ENCODE measurements at places on chromosomes 3 and 15. TPM values are rescaled to one million over a fixed set of nuclear protein-coding genes. Genes with fewer than 3 reads are reported as not detected.
A peak's percentile ranks its signal among the peaks of the same experiment; 100 is the strongest.

KLF15 gene
- 2.0 TPM for total RNA-seq

- no peak for DNase-seq
Observed at GRCh38 chr3:174268586-174268985, 590.5 kb upstream of the NAALADL2 start.

GRCh38 chr3:99929745-99930139 is 112.1 kb downstream of the CMSS1 start:
- DNase-seq, result peak; percentile 45

DNA sequence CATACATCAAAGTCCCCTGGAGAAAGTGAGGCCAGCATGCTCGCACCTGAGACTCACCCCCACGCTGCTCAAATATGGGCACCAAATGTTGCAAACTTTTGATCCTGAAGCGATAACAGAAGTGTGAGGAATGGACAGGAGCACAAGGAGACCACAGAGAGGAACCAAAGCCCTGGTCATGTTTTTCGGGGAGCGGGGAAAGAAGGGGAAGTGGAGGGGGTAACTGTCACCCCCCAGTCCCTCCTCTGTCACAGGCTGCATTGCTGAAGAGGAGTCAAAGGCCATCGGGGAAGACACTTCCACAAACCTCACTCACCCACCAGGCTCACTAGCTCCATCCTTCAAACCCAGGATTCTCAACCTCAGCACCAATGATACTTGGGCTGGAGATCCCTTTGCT is 182.4 kb downstream of the UACA start:
- DNase-seq, result no peak

DNA sequence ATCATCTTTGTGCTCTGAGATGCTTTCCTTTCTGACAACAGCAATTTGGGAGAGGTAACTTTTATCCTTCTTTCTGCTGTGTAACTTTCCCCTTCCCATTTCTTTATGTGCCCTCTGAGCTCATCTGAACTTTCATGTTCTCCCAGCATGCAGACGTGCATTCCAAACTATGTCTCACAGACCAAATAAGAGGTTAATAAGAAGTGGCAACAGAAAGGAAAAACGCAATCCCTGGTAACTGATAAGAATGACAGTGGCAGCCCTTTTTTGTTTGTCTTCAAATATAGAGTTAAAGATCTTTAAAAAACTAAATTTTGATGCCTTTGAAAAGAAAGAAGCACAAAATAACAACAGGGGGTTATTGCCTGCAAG is 533.4 kb downstream of the FOXP1 start:
- DNase-seq, result no peak

DNA sequence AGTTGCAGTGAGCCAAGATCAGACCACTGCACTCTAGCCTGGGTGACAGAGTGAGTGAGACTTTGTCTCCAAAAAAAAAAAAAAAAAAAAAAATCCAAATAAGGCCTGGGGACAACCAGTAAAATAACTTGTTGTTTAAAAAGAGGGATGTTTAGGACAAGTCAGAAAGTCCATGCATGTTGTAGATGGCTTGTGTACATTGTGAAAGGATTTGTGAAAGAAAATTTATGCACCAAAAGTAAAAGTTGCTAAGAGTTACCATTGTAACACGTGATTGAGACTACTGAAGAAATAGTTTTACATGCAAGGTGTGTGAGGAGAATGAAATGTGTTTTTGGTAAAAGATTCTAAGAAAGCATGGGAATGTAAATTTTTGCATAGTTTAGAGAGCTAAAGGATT is 35.7 kb upstream of the SEC61A1 start:
- no peak for DNase-seq

- DNase-seq, result no peak
Observed at GRCh38 chr15:27486051-27486450, 515.1 kb downstream of the GABRG3 start.

DNA sequence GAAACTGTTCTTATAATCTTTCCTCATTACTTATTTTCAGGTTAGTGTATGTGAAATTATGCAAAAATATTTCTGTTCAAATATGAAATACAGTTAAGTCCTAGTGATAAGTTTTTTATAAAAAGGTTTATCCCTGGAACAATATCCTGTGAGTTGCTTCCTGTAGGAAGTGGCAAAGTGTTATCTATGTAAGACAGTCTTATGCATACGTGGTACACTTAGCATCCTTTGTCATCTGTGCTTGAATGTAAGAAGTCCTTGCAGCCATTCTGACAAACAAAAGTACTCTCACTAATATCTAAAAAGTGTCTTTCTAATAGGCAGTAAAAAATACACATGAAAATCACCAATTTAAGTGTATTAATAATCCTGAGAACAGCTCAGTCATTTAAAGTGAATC is 372.5 kb upstream of the BCHE start:
- DNase-seq, result no peak
